Activated CD4-positive, alpha-beta T cell treated with anti-CD3 and anti-CD28 coated beads, Interleukin-2, amount 10 ng/mL, durations not matched to agents 7 days and 5 days (primary cell): ENCODE measurements at places on chromosomes 4 and X.

GRCh38 chr4:99860521-99860920 lies 33.7 kb downstream of the LAMTOR3 start:
- DNase-seq, result no peak

- no peak for DNase-seq
Measured at GRCh38 chr4:113919611-113920010, 59.8 kb downstream of the ARSJ start.

- DNase-seq, result no peak
Measured at GRCh38 chrX:81791086-81791485, 589.2 kb downstream of the SH3BGRL start.

DNA sequence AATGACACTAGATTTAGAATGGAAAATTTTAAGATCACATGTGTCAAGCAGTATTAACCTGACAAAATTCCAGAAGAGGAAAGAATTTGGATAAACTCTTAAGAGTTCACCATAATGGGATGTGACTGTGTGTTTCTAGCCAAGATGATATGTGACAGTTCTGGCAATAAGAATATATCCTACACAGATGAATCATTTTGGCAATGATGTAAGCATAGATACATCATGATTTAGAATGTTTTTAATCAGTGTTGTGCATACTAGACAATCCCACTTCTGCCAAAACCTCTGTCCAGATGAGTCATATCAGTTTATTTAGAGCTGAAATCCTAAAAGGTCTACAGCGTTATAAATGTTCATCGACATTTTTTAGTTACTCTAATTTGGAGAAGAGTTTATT lies 48.8 kb downstream of the PTCHD1 start:
- no peak for DNase-seq

DNA sequence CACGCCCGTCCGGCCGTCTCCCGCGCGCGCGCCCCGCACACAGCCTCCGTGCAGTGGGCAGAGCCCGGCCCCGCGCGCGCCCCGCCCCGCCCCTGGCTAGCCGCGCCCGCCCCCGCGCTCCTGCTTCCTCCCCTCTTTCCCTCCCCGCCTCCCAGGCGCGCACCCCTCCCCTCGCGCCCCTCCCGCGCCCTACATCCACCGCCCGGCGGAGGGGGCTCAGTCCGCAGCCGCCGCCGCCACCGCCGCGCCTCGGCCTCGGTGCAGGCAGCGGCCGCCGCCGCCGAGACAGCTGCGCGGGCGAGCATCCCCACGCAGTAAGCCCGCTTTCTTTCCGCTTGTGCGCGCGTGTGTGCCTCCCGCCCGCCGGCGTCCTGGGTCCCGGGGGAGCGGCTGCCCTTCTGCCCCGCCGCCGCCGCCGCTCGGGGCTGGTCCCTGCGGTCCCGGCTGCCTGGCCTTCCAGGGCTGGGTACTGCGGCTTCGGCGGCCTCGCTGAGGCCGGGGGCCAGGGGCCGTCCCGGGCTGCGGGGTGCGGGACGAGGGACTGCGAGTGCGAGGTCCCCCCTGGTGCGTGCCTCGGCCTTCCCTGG lies at the start of gene FHL1:
Gene FHL1, plus strand, starts transcription at position 219 of the 587 bp plus-strand sequence.
- DNase-seq, result peak; percentile 45

GRCh38 chr4:38242822-38243387 lies 282.7 kb downstream of the PTTG2 start:
- peak; percentile 20 for DNase-seq

DNA sequence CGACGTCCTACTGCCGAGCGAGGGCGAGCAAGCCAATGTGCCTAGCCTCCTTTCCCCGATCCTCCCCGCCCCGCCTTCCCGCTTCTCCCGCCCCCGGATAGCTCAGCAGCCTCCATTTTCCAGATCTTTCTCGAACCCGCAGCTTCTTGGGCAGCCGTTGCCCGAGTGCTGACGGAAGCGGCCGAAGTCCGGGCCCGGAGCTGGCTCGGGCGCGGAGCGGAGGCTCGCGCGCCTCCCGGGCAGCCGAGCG lies 172 bp upstream of the HSPA4L start:
- no peak for DNase-seq

DNA sequence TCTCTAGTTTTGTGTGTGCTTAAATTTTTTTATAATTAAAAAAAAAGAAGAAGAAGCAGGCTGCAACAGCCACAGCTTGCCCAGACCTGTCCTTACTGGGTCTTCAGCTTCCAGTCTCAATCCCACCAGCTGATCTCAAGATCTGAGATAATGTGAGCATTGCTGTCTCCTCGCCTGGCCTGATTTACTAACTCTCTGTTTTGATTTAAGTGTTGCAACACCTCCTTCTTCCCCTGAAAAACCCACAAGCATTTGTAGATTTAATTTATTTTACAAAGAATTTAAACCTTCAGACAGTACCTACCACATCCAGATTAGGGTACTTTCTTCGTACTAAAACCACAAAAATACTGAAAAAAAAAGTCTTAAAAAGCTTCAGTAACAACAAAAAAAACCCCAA lies 38.0 kb downstream of the FAM241A start:
- peak; percentile 13 for DNase-seq

DNA sequence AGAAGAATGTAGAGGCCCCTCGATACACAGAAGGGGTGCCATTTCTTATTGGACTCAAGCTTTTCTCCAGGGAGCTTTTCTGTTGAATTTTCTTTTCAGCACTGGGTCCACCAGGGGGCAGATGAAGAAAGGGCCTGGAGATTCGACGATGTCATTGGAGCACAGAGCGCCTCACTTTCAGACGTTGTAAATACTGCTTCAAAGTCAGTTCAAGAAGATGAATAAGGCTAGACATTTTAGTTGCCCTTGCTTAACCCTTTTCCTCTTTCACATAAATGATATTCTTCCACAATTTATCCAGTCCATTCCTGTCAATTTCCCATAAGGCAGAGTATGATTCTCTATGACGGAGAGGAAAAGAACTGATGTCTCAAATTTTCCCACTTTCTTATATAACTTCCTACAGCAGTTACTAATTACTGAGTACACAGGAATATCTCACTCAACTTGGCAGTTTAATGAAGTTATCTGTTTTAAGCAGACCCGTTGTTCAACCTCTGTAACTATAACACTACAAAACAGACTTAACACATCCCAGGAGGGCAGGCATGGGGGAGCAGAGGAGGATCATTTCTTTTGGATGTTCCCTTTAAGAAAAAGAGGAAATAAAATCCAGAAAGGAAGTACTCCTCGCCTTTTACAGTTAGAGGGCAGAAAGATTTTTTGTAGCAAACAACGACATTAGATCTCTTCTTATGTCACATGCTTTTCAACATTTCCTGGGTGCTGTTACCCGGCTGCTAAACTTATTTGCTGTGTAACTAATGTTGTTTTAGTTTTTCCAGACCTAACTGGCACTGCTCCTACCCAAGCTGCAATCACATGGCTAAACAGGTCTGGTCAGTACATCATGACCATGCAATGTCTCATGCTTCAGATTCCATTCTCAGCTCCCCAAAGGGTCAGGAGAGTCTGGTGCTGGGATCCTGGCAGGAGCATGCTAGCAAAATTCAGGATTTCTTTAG lies 12.2 kb upstream of the CENPU start:
- peak; percentile 86 for DNase-seq

DNA sequence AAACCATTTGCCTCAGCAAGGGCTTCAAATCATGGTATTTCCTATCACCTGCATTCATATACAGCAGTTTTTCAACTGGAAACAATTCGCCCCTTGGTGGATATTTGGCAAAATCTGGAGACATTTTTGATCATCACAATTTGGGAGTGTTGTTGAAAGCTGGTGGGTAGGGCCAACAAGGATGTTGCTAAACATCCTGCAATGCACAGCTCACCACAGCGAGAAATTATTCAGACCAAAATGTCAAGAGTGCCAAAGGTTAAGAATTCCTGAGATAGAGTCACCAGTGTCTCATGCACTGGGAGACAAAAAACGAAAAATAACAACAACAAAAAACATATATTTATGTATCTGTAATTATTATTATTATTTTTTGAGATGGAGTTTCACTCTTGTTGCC lies 435.2 kb upstream of the CTSO start:
- DNase-seq, result no peak
